Bronchial epithelial cell (primary cell): ENCODE measurements at places on chromosomes 13 and 19. TPM values are rescaled to one million over a fixed set of nuclear protein-coding genes. Genes with fewer than 3 reads are reported as not detected.
A peak's percentile ranks its signal among the peaks of the same experiment; 100 is the strongest.

GRCh38 chr13:114022876-114023275 lies 49.0 kb upstream of the C13orf46 start:
- DNase-seq = no peak

IGFL3 gene
- total RNA-seq = not detected in 2 replicates

ZNF808 gene
- total RNA-seq = 12.6 and 17.0 TPM in 2 replicates

- DNase-seq = no peak
These were observed 599 bp downstream of the ZIC2 start for GRCh38 chr13:99982036-99982730.

LILRB5 gene
- total RNA-seq = not detected in 2 replicates

SKA3 gene
- total RNA-seq = 1.2 and 1.8 TPM in 2 replicates

- DNase-seq = no peak
These were observed 286.1 kb downstream of the IRS2 start for GRCh38 chr13:109500146-109500773.

CADM4 gene
- total RNA-seq = 13.4 and 19.1 TPM in 2 replicates

DNA sequence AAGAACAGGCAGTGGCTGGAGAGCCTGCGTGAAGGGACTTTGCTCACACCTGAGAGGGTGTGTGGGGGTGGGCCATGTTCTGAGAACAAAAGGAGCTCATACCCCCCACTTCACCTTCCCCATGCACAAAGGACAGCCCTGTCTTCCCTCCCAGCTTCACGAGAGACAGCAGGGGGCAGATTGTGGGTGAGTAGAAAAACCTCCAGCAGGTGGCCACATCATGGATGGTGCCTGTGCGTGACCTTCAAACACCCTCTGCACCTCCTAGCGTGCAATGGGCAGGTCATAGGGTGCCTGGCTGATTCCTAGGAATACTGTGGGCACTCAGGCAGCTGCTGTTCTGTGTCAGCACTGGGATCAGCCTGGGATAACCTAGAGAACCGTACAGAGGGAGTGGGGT lies 36.3 kb upstream of the PSG9 start:
- DNase-seq = no peak

DNA sequence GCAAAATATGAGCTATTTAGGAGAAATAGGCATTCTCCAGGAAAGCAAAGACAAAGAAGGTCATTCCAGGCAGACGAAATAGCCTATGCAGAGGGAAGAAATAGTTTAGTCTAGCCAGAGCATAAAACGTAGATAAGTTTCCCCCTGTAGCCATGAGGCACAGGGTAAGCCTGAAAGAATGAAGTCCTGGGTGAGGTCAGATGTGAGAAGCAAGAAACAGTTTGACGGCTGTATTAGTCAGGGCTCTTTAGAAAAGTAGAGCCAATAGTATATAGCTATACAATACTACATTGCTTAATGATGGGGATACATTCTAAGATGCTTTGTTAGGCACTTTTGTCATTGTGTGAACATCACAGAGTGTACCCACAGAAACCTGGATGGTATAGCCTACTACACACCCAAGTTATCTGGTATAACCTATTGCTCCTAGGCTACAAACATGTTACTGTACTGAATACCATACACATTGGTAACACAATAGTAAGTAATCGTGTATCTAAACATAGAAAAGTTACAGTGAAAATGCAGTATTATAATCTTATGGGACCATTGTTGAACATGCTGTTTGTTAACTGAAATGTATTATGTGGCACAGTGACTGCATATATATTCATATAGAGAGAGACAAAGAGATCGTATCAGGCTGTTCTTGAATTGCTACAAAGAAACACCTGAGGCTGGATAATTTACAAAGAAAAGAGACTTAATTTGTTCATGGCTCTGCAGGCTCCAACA lies 59.3 kb upstream of the WDFY2 start:
- DNase-seq = peak; percentile 77

GRCh38 chr13:51635137-51635878 lies 51.0 kb downstream of the WDFY2 start:
- no peak for DNase-seq

DNA sequence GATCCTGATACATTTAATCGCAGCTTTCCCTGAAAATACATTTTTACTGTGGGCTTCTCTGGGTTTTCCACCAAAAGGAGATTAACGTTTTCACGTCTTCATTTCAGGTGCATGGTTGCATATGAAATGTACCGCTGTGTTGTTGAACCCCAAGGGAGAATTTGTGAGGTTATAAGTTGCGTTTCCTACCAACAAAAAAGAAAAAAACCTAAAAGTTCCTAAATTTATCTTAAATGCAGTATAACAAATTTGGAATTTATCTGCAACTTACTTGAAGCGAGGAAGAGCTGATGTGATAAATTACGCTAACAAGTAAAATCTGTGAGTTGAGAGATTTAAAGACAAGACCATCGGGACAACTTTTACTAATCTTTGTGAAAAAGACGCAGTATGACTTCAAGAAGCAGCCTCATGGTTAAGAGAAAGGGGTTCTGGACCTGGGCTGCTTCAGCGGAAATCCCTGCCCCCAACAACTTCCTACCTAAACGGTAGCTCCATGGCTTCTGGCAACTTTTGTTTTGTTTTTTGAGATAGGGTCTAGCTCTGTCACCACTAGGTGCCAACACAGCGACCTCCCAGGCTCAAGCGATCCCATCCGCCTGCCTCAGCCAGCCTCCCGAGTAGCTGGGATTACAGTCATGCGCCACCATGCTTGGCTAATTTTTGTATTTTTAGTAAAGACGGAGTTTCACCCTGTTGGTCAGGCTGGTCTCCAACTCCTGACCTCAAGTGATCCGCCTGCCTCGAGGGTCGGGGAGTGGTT lies 958 bp upstream of the OBI1 start:
- no peak for DNase-seq

GRCh38 chr19:10501971-10502523 lies 1.1 kb downstream of the KEAP1 start:
- DNase-seq = no peak

KCTD12 gene
- 6.5 and 15.3 TPM in 2 replicates for total RNA-seq

SMAD9 gene
- total RNA-seq = 0.79 and 2.8 TPM in 2 replicates

DNA sequence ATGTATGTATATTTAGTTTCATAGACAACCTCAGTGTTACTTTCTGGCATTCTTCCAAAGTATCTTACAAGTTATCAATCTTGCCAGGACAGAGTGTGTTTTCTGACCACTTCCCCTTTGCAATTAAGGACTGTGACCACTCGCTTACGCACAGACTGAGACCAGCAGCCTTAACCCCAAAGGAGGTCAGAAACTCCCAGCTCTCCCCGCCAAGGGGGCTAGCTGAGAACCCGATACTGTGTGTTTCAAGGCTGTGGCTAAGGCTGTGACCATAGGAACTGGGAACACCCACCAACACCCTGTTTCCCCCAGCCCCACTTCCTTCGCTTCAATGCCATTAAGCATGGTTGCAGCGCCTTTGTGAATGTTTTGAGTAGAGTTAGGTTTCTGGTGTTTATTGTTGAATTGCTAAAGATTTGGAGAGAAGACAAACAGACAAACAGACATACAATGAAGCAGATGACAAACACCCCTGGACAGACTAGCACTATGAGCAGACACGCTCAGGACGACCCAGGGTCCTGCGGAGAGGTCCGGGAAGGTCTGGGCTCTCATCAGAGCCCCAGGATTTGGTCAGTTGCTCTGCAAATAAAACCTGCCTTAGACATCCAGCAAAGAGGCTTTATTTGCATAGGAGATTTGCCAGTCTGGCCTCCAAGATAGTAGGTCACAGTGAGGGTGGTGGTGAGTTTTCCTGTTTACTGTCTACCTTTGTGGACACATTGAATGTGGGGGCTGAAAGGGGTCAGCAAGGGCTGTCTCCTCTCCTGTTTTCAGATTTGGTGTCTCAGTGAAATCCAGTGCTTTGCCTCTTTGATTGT lies 25.0 kb upstream of the TNFSF11 start:
- no peak for DNase-seq

SMIM44 gene
- total RNA-seq = not detected in 2 replicates

PBX4 gene
- 0.53 and 0.64 TPM in 2 replicates for total RNA-seq

DNA sequence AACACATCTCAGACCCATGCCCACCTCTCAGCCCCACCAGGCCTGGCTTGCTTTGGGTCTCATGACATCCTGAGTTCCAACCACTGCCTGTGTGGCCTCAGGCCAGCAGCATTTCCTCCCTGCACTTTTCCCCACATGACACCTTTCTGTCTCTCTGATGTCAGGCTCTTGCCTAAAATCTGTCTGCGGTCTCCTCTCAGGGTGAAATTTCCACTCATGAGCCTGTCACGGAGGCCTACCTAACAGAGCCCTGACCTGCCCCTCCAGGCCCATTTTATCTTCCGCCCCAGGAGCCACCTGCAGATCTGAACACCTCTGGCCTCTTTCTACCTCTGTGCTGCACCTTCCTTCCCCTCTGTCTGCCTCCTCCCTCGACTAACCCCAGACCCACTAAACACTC lies 93.5 kb downstream of the ZDHHC20 start:
- no peak for DNase-seq

- peak; percentile 77 for DNase-seq
These were observed 7.7 kb upstream of the TBC1D4 start for GRCh38 chr13:75489502-75490263.
